HAP-1 (cell line): ENCODE measurements at places on chromosomes 7 and 10.
A peak's percentile ranks its signal among the peaks of the same experiment; 100 is the strongest.

DNA sequence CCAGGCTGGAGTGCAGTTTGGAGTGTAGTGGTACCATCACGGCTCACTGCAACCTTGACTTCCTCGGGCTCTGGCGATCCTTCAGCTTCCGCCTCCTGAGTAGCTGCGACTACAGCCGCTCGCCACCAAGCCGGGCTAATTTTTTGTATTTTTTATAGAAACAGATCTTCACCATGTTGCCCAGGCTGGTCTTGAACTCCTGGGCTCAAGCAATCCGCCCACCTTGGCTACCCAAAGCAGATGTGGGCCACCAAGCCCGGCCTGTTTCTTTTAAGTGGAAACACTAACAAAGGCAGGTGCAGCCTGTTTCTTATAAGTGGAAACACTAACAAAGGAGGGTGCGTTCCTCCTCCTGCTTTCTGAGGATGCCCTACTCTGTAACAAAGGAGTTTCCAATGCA lies 18.2 kb downstream of the PRF1 start:
- no peak for DNase-seq

- DNase-seq = no peak
Observed at GRCh38 chr10:132574783-132575319, 37.3 kb downstream of the INPP5A start.

DNA sequence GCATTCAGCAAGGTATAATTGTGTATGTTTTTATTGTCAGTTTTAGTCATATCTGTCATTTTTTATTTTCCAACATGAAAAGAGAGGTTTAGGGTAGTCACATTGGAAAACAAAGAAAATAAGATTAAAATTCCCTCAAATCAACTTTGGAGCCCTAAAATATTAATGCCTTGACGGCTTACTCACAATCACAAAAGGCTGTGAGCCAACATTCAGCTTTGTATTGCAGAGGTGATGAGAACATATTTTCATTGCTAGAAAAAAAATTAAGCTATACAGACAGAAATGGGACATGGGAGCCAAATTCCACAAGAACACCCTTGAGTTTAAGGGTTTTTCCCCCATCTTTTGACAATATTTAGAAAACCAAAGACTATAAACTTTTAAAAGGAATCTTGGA lies 30.2 kb downstream of the CALD1 start:
- DNase-seq = no peak

GRCh38 chr10:83078160-83078559 lies 1061.1 kb upstream of the GHITM start:
- DNase-seq = no peak

DNA sequence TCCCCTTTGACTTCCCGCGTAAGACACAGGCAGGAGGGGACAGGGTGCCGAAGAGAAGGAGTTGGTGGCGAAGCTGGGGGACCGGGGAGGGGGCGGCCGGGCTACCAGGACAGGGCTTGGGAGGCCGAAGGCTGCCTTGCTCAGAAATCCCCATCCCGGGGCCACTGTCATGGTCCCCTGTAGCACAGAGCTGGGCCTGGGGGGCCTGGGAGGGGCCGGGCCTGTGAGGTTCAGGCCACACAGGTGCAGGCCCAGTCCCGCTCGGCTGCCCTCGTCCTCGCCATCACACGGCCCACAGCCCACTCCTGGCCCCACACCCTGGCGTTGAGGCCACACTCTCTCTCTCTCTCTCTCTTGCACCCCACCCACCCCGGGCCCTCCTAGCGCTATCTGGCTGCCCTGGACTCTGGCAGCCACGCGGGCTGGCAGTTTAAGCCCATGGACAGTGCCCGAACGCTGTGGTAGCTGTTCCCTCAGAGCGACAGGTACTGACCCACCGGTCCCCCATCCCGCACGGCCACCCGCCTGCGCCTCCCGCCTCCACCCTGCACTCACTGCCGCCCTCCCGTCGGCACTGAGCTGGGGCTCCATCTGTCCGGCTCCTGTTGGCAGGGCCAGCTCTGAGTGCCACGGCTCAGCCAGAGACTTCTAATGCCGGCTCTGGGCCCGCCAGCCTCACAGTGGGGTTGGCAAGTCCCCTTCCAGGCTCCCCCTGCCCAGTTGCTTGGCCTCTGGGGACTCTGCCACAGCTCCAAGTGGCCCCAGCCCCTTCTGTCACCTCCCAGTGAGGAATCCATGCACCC lies 28.0 kb downstream of the TTYH3 start:
- DNase-seq = no peak

DNA sequence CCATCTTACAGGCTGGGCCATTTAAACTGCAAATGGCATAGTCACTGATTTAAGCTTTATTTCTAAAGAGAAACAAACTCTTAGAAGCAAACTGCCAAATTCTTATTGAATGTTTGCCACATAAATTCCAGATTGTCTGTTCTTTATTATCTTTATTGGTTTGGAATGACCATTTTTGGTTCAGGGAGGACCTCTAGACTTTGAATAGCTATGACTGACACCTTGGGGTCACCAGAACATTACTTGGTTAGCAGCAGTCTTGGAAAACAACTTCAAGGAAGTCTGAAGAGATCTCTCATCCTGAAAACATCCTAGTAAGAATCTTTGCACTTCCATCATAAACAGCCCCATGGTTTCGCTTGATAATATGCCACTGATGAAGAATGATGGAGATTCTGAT lies 197.1 kb downstream of the SUGCT start:
- no peak for DNase-seq

DNA sequence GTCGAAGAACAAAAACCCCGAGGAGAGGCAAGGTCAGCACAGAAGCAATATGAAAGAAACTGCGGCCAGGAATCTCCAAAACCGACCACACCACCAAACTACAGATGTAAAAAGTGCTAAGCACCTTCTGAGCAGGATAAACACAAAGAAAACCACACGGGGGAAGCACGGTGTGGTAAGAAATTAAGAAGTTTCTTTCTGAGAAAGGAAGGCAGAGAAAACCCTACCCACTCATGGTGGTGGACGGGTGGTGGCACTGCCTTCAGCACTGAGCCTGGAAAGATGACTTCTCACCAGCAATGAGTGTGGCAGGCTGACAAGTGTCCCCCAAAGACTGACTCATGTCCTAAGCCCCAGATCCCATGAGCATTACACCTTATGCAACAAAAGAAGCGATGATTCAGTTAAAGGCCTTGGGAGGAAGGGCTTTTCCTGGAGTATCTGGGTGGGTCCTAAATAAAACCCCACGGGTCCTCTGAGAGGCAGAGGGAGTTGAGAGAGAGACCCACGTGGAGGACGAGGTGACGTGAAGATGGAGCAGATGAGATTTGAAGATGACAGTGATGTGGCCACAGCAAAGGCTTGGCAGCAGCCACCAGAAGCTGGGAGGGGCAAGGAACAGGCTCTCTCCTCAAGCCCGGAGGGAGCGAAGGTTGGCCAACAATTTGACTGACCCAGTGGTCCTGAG lies 124.9 kb downstream of the DLG5 start:
- no peak for DNase-seq

- DNase-seq = no peak
Observed at GRCh38 chr10:75000748-75001321, 110.6 kb upstream of the SAMD8 start.

DNA sequence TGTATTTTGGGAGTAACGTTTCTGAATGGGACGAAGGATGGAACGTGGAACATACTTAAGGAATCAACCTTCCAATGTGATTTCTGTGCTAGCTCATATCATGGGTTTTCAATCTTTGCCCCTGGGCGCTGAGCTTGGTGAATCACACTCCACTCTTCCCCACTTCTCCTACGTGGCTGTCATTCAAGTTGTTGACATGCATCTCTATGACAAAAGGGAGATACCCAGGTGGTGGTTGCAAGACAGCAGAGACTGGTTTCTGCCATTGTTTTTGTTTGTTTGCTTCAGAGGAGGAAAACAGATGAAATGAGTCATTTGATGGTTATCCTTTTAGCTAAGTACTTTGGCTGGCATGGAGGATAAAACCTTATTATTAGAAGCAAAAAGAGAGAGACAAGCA lies 573.9 kb downstream of the GATA3 start:
- no peak for DNase-seq

DNA sequence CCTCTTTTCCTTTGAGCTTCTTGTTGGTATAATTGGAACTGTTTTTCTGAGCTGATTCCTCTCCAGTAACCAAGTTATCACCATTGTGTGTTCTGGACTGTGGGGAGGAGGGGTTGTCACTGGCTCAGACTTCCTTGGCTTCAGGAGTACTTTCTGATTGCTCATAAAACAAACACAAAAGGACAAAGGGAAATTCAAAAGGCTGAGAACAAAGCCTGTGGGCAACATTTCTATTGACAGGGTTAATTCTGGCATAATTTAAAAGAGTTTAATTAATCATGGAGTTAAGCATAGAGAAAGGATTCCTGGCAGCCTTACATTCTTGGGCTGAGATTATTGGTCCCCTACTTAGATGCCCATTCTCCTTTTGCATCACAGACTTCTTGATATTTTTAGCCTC lies 222.9 kb upstream of the KMT2E start:
- peak; percentile 53 for DNase-seq

GRCh38 chr10:15369256-15370211 lies 1.6 kb downstream of the FAM171A1 start:
- peak; percentile 38 for DNase-seq

- DNase-seq = no peak
Observed at GRCh38 chr7:13139436-13139835, 452.0 kb downstream of the ARL4A start.

- no peak for DNase-seq
Observed at GRCh38 chr10:110219884-110220283, 12.5 kb downstream of the MXI1 start.

DNA sequence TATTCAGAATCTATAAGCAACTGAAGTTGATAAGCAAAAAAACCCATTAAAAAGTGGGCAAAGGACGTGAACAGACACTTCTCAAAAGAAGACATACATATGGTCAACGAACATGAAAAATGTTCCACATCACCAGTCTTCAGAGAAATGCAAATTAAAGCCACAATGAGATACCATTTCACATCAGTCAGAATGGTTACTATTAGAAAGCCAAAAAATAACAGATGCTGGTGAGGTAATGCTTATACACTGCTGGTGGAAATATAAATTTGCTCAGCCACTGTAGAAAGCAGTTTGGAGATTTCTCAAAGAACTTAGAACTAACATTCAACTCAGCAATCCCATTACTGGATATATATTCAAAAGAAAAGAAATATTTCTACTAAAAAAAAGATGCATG lies 332.8 kb upstream of the PLXDC2 start:
- DNase-seq = no peak

GRCh38 chr10:68871105-68871711 lies 29.9 kb upstream of the DDX50 start:
- DNase-seq = peak; percentile 91

- peak; percentile 80 for DNase-seq
Observed at GRCh38 chr7:101402081-101402779, 39.6 kb downstream of the COL26A1 start.

GRCh38 chr10:96463562-96463961 lies 50.2 kb downstream of the TLL2 start:
- no peak for DNase-seq

- DNase-seq = no peak
Observed at GRCh38 chr10:49625411-49625810, 11.6 kb downstream of the CHAT start.

GRCh38 chr10:6722616-6723004 lies 142.5 kb upstream of the PRKCQ start:
- no peak for DNase-seq

DNA sequence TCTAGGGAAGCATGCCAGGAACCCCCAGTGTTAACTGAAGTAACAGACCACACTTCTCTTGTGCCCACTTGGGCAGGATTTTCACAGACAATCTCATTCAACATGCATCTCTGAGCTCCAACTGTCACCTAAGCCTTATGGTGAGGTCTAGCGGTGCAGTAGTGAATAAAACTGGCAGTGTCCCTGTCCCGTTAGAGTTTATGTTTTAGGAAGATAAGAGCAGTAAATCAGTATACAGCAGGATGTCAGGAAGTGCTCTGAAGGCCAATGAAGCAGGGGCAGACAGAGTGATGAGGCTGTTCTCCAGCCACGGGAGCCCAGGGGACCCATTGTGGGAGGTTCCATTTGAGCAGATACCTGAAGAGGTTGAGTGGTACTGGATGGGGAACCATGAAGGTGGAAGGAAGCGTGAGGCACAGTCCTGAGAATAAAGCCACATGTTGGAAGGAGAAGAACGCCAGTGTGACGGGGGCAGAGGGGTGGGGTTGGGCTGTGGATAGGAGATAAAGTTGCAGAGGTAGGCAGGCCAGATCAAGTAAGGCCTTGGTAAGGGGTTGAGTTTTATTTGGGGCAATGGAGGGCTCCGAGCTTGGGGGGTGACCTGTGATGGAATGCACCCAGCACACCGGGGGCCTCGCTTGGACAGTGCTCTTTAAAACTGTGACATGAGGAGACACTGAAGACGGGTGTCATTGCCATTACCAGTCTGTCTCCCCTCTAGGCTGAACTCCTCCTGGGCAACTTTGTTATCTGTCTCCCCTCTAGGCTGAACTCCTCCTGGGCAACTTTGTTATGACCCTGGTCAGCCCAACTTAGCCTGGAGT lies 6.6 kb downstream of the GDF10 start:
- DNase-seq = no peak

DNA sequence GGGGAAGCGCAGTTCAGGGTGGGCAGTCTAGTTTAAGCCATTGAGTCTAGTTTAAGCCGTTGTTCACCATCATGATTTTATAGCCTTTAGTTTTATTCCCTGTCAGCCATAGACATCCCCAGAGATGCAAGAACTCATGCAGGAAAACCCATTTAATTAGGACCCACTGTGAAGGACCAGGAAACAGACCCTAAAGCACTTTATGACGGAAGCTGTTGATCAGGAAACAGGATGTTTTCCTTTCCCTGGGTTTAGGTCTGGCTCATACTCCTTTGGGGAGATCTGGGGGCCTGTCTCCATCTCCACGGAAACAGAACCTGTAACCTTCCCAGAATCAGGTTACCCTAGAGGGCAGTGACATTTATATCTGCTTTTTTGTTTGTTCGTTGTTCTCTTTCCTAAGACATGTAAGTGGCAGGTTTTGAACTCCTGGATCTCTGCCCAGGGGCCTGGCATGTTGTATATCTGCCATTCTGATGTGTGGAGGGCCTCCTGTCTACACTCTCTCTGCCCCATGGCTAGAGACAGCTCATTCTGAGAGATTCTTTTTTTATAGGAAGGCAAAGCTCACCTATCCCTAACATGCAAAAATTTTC lies 657.2 kb upstream of the GALNT17 start:
- no peak for DNase-seq

GRCh38 chr10:106919871-106920282 lies 244.6 kb downstream of the SORCS1 start:
- DNase-seq = no peak

DNA sequence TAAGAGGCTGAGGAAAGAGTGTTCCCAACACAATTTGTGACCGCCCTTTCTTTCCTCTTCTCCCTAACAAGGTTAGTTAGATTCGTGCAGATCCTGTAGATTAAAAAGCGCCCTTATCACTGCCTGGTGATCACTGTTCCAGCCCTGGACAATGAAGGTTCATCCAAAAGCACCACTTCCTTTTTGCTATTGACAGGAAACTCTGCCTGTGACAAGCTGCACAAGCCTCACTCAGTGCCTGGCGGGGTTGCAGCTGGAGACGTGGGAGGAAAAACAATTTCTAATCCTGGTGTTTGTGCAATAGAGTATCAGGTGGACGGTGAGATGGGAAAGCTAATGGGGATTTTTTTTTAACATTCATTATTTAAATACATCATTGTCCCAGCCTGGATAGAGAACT lies 105.9 kb upstream of the CAV2 start:
- no peak for DNase-seq

- DNase-seq = no peak
Observed at GRCh38 chr7:144035385-144035784, 13.4 kb upstream of the OR2A5 start.

- DNase-seq = no peak
Observed at GRCh38 chr7:38629651-38630510, 1.3 kb downstream of the AMPH start.
